ENCODE measurements at places on chromosomes 7 and 10. TPM values are rescaled to one million over a fixed set of nuclear protein-coding genes. Genes with fewer than 3 reads are reported as not detected.

FAM20C gene
- 42.9 TPM for total RNA-seq

TFPI2 gene
- 1.9 TPM for total RNA-seq

OR13A1 gene
- total RNA-seq = not detected

DNA sequence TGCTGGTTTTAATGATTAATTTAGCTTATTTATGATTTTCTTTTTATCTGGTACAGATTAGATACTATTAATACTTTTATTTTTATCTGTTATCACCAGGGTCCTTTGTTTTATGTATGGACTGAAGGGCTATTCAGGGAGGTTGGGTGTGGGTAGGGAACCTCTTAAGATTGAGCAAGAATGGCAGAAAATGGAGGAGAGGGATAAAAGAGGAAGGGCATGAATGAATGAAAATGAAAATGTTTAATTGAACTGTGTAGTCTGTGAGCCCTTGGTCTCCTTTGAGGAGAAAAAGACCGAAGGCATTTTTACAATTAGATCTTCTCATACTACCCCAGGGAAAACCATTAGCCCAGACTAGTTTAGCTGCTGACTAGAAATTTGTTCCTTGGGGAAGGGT is 93.1 kb downstream of the CDK14 start:
- no peak for DNase-seq

DNA sequence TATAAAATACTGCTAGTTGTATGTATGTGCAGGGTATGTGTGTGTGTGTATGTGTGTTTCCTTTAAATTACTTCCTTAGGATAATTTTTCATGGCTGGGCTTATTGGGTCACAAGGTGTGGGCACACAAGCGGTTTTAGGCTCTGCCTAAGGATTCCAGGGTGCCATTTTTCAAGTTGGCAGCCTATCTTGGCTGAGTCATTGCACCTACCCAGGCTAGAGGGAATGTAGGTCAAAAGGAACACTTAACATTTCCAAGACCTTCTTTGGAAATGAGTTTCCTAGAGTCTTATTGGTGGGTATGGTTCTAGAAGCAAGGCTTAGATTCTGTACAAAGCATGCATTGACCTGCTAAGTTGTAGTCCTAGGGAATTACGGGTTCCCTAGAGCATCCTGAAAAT is 642.1 kb downstream of the LRMDA start:
- no peak for DNase-seq

DNA sequence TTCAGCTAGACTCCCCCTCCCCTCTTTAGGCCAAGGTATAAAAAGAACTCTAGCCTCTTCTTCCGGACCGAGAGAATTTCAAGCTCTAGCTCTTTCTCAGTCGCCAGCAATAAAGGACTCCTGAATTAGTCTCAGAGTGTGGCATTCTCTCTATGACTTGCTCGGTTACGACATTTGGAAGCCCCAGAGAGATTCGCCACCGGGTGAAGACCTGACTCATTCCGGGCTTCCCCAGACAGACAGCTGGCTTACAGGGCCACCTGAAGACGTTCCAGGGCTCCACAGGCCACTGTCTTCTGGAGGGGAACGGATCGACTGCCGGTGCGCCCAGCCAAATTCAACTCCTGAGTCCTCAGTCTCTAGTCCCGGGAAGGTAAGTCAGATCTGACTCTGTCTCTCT is at the start of gene AKR1B15:
TSS of gene AKR1B15 (plus strand) at position 234 of the 400 bp plus-strand sequence. CDS start 15,510 bp downstream, outside the sequence.
- no peak for DNase-seq

DNA sequence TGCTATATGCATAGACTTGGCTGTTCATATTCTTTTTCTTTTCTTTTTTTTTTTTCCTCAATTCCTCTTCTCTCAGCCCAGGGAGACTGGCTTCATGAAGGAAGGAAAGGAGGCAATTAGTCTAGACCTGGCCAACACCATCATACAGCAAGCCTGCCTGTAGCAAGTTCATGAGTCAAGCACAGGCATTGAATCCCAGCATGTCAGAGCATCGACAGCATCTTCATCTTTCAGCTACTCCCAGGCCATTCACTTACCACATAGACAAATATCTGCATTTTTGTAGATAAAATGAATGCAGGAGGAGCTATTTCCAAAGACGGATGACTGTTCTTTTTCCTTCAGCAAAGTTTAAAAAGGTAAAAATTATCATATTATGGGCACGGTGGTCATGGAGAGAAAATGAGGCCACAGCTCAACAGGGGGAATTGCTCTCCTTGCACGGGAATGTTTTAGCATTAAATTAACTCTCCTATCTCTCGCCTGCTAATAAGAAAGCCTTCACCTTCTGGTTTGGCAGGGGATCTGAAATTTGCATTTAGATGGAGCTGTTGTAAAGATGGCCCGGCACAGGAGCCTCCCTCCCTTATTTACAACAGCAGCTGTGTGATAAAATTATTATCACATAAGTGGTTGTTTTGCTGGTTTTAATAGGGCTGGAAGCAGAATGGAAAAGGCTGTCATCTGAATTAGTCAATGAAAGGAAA is 626.5 kb upstream of the AUTS2 start:
- DNase-seq = no peak

- DNase-seq = no peak
Observed at GRCh38 chr7:95421000-95421846, 13.6 kb downstream of the PON2 start.
